T-helper 1 cell treated with Interleukin-12 subunit alpha and Interleukin-12 subunit beta and Interleukin-4 antibody, amounts not matched to agents 30 ng/mL and 1 ng/mL, for 36 hours (primary cell): ENCODE measurements at places on chromosomes 3 and 15. TPM values are rescaled to one million over a fixed set of nuclear protein-coding genes. Genes with fewer than 3 reads are reported as not detected.

The RAB6B gene
- 0.61 TPM in 2 replicates for total RNA-seq

The DTWD1 gene
- 16.9 and 20.9 TPM in 2 replicates for total RNA-seq

The C3orf18 gene
- 52.9 and 54.2 TPM in 2 replicates for total RNA-seq

The ISLR gene
- total RNA-seq, result not detected in 2 replicates

The ADIPOQ gene
- total RNA-seq, result not detected in 2 replicates
